ENCODE measurements at places on chromosomes 11 and 22.
A peak's percentile ranks its signal among the peaks of the same experiment; 100 is the strongest.

DNA sequence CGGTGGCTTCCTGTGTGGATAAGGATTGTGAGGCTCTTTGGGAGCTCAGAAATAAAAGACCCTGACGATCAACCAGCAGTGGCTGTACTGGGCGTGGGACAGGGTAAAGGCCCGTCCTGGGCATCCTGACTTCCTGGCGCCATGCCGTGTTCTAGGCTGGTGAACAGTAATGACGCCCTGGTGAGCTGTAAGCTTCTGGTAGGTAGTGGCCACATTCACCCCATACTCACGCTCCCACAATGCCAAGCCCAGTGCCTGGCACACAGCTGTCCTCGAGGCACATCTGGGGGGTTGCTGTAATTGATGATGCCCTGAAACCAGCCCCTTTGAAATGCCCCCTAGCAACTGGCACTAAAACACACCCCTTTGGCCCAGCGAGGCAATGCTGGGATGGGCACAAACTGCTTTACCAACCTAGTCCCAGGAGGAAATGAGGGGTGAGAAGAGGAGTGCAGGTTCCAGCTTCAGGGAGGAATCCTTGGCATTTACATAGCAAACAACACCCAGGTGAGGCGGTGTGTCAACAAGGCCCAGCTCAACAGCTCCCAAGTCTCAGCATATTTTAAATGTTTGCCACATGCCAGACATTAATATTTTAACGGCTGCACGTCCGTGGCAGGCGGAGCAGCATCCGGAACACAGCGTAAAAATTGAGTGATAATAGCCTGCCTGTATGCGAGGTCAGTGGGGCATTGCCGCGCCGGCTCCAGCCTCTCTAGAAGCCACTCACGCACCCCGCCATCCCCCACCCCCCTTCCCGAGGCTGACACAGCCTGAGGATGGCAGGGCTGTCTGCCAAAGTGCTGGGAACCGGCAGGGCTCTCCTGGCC lies 79.3 kb downstream of the DSCAML1 start:
- no peak for DNase-seq

DNA sequence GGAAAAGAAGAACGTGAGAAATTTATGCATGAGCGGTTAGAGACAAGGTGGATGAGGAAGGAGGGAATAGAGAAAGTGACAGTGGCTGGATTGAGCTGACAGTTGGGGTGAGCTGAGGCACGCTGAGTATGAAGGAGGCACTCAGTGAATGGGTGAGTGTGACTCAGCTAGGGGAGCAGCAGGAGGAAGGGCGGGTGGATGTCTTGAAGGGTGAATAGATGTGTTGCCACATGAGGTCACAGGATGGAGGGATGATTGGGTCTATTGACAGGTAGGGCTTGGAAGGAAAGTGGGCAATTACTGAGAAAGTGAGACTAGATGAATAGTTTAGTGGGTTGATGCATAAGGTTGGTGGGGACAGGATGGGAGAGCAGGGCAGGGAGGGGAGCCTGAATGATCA lies 8.0 kb downstream of the IFITM10 start:
- no peak for DNase-seq

DNA sequence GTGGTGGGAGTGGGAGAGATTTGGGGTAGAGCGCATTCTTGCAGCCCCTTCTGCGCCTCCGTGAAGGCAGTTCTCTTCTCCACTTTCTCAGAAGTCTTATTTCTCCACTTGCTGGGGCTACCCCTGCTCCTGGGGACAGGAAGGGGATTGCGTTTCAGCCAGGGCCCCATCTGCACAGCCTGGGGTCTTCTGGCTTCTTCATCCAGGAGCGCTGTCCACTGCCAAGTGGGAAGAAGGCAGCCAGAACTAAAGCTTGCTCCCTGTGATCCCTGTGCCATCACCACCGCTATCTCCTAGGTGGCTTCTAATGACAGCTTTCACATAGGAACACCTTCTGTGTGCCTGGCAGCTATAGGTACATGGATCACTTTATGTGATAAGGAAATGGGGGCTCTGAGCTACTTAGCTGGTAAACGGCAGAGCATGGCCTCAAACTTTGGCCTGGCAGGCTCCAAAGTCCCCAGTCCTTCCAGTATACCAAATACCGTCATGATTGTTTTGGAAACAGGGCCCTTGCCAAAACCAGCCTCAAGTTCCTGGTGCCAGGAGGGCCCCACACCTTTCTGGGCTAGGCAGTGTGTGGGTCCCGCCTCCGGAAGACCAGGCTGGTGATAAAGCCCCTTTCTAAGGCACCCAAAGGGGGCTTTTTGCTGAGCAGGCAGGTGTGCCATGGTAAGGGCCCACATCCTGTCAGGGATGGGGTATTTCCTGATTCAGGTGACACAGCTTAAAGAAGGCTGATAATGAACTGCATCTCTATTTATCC lies 60.4 kb upstream of the PAX6 start:
- no peak for DNase-seq

DNA sequence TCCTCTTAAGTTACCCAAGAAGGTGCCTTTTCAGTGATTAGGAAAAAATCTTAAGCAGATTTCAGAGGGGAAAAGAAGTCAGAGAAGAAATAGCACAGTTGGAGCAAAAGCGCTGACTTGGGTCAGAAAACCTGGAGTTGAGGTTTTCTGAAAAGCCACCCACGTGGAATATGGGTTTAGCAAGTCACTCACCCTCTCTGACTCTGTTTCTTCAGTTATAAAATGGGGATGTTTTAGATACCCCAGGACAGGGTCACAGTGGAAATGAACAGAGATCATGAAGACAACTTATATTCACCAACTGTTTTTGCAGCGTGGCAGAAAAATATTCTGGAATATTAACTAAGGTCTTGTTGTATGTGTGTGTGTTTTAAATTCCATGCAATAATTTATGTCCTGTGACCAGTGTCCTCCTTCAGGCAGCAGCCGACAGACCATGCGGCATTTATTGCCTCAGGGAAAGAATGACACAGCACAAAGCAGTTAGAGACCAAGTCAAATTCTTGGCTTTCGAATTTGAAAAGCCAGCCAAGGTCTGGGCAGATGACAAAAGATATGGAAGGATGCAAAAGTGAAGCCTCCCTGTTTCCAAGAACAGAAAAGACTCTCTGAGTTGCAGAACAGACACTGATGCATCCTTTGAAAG lies 119.9 kb downstream of the MIAT start:
- peak; percentile 18 for DNase-seq

GRCh38 chr11:9625728-9626127 lies 38.1 kb upstream of the SWAP70 start:
- DNase-seq = no peak

GRCh38 chr11:33842236-33842915 lies 49.5 kb downstream of the LMO2 start:
- DNase-seq = no peak

- peak; percentile 10 for DNase-seq
Measured at GRCh38 chr22:47259990-47260389, 497.5 kb downstream of the TBC1D22A start.

- DNase-seq = peak; percentile 8
Measured at GRCh38 chr11:130858215-130858614, 58.1 kb downstream of the SNX19 start.

DNA sequence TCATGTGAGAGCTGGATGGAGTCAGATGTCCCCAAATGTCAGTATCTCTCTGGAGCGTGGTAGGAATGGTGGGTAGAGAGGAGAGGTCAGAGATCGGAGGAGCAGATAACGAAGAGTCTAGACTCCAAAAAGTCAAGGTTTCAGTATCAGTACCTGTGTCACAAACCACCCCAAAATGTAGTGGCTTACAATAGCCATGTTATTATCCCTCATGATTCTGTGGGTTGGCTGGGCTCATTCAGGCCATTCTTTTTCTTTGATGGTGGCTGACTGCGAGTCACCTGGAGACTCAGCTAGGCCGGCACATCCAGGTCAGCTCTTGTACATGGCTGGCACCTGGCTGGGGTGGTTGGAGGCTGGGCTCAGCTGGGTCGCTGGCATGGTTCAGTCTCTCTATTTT lies 7.3 kb upstream of the SSTR3 start:
- no peak for DNase-seq

DNA sequence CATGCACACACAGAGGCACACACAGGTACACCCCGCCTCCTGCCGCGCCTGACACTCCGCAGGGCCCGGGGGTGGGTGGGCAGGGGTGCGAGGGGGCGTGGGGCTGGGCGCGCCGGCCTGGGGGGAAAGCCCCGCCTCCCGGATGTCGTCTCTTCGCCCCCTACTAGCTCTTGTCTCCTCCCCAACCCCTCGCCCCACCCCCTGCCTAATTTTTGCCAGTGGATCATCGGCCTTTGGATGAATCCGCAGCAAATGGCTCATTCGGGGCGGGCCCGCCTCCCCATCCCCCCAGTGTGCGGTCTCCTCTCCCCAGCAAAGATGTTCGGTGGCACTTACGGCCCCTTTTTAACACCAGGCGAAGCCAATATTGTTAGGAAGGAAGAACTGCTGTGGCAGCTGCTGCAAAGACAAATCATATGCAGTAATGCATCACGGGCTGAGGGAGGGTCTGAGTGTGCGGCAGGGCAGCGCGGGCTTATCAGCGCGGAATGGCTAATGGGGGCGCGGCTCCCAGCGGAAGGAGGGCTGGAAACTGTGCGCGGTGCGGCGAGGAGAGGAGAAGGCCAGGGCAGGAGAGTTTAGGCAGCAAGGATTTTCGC lies 13.4 kb upstream of the NECTIN1 start:
- DNase-seq = peak; percentile 93

- DNase-seq = no peak
Measured at GRCh38 chr22:29689206-29689879, 30.5 kb upstream of the CABP7 start.

DNA sequence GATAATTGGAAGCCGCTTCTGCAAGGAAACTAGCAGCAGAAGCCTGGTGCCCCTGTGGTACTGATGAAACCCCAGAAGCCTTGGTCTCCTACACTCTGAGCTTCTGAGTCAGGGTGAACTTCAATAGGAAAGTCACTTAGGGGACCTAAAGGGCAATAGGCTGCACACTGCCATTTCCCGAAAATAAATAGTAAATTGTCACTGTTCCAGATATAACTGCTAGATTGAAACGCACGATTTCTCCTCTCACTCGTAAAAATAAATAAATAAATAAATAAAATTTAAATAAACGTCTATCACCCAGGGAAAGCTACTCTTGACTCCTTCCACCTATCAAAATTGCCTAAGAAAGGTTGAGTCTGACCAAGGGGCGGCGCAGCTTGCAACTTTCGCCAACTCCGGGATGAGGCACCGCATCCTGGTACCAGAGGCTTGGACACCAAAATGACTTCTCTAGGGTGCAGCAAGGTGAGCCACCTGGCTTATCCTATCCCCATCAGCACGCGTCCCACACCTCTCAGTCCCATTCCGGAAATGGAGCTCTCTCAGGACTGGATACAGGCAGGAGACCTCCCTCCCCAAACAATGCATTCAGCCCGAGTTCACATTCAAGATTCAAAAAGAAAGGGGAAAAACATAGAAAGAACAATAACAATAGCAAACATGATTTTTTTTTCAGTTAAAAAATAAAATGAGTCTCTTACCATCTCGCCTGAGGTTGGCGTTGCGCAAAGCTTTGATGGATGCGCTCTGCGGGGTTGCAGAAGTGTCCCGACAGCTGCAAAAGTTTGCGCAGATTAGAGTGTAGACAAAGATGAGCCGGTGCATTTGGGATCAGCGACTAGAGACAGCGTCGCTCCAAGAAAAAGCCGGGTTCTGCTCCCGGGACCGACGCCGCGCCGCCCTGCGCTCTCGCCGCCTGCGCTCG lies 583 bp downstream of the PDGFD start:
- DNase-seq = peak; percentile 49
